KG1 (cell line): ENCODE measurements at places on chromosomes 6 and 20.

GRCh38 chr6:98841621-98842341, 7.4 kb downstream of the POU3F2 start:
- no peak for DNase-seq

- no peak for DNase-seq
Observed at GRCh38 chr6:27940766-27941165, 16.3 kb upstream of the OR2B6 start.

GRCh38 chr20:63538204-63539091, 1.3 kb upstream of the PTK6 start:
- no peak for DNase-seq

DNA sequence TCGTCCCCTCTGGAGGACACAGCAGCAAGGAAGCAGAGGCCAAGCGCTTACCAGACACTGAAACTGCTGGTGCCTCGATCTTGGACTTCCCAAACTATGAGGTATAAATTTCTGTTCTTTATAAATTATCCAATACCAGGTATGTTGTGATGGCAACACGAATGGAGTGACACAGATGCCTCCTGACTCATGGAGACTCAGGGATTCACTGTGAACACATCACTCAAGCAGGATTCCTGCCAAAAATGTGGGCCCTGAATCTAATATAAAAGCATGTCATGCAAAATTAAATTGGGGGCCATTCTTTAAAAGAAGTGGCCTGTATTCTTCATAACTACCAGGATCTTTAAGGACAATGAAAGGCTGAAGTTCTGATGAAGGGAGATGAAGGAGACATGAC, 52.5 kb upstream of the SLC22A23 start:
- no peak for DNase-seq
